Esophagus squamous epithelium (tissue), 5 donors: ENCODE measurements at places on chromosomes 2 and 18. TPM values are rescaled to one million over a fixed set of nuclear protein-coding genes. Genes with fewer than 3 reads are reported as not detected.

RANBP2 gene
- 47.9 TPM for total RNA-seq

UGT1A8 gene
- total RNA-seq: 0.13 TPM

SLC19A3 gene
- 1.1 TPM for total RNA-seq

ZC3H8 gene
- total RNA-seq: 30.2 TPM

LBH gene
- total RNA-seq: 22.7 TPM

SIX3 gene
- not detected for total RNA-seq
